Gastroesophageal sphincter (tissue), 4 donors: ENCODE measurements at places on chromosomes 13 and 19.

DNA sequence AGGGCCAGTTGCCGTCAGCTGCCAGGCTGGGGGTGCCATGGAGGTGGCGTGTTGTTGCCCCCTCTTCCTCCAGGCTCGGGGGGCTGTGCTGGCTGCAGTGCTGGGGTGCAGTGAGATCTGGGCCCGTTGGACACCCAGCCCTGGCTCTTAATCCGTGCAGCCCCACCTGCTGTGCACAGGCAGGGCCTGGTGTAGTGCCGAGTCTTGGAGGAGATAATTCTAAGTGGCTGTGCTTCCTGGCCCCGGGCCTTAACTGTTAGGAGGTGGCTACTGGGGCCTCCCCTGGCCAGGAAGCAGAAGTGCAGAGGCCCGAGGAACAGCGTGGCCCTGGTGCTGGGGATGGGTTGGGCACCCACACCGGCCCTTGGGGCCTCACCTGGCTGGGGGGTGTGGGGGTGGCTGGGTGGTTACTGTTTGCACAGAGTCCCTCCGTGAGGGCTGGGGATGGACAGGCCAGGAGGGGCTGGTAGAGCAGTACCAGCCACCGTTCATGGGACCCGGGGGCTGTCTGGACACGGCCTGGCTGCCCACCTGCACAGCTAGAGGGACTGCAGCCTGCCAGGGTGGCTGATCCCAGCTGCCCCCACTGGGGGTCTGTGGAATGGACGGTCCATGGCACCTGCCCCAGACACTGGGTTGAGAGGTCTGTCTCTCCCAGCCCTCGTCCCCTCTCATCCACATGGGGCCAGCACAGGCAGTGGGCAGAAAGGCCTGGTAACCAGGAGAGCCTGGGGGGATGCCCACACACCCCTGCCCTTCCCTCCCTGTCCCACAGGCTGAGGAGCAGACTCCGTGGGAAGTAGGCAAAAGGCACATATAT lies 3.3 kb downstream of the GPX4 start:
- ATAC-seq, result no peak

GRCh38 chr13:52070929-52071523 lies 46.5 kb downstream of the UTP14C start:
- no peak for ATAC-seq

- no peak for ATAC-seq
These were observed 1264.6 kb downstream of the PCDH9 start for GRCh38 chr13:65965501-65965900.

DNA sequence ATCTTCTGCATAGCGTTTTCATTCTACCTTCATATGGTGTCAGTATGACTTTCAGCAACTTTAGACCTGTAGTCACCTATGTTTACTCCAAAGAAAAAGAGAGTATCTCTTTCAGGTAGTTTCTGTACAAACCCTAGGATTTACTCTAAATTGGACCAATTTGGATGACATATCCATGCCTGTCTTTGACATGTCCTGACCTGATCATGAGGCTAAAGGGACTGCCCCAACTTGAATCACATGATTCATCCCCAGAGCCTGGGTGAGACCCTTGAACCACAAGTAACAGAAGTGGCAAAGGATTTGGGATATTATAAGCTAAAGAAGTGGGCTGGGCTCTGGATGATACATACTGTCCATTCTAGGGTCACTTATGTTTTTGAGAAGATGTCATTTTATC lies 124.5 kb upstream of the CSNK1A1L start:
- no peak for ATAC-seq

DNA sequence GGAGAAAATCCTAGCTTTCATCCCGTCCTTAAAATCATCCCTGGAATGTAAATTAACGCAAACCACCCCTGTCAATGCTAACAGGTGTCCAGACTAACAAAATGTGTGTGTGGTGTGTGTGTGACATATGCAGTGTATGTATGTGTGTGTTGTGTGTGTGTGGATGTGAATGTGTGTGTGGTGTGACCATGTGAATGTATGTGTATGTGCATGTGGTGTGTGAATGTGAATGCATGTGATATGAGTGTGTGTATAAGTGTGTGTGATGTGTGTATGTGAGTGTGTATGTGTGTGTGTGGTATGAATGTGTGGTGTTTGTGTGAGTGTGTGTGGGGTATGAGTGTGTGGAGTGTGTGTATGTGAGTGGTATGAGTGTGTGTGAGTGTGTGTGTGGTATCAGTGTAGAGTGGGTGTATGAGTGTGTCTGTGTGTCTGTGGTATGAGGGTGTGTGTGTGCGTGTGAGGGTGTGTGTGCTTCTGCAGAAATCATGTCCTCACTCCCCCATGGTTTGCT lies 190.8 kb downstream of the TEX29 start:
- ATAC-seq, result peak; percentile 15

DNA sequence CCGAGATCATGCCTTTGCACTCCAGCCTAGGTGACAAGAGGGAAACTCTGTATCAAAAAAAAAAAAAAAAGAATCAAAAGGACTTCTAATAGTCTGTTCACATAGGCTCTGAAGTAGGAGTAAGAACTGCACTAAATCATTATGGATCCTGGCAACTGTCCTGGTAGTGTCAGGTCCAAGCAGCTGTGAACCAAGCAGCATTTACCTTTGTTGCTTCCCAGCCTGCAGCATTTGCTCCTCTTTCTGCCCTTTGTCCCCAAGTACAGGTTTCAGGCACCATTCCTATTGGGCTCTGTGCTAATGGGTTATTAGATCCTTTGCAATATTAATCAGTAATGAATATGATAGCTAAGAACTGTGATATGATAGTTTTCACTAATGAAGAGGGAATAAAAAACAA lies 77.4 kb upstream of the NBEA start:
- no peak for ATAC-seq

- no peak for ATAC-seq
These were observed 179.7 kb downstream of the STK24 start for GRCh38 chr13:98397221-98397620.

GRCh38 chr13:79779761-79780160 lies 298.8 kb downstream of the NDFIP2 start:
- ATAC-seq, result peak; percentile 87

DNA sequence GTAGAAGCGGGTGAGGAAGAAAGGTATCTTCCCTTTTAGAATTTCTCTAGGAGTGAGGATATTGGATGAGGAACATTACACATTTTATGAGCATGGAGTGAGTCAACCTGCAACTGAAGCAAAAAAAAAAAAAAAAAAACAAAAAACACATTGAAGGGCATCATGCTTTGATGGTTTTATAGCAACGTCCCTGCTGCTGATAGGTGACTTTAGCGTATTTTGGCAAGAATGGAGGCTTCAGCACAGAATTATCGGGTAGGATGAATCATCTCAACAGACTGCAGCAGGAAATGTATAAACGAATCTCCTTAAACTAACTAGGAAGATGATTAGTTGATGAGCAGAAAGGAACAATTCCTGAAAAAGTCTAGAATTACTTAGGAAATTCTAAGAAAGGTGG lies 1359.6 kb upstream of the ATXN8OS start:
- no peak for ATAC-seq

DNA sequence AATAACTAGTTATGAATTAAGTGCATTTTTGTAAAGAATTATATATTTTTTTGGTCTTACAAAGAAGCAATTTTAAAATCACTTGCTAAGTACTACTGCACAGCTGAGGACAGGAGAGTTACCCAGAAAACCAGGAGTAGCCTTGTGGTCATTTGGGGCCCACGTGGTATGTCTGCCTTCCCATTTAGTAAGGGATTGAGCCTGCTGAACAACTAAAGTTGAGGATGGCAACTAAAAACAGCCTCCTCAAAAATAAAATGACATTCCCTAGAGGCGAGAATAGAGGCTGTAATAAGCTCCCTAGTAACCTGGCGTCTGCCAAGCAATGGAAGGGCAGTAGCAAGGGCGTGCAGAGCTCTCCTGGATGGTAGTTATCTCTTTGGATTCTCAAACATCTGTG lies 36.3 kb downstream of the DOCK9 start:
- no peak for ATAC-seq

- ATAC-seq, result no peak
These were observed 5.8 kb downstream of the FUZ start for GRCh38 chr19:49807058-49807903.
